Activated CD8-positive, alpha-beta memory T cell treated with anti-CD3 and anti-CD28 coated beads for 36 hours (primary cell): ENCODE measurements at places on chromosomes 5 and 9. TPM values are rescaled to one million over a fixed set of nuclear protein-coding genes. Genes with fewer than 3 reads are reported as not detected.

The PCDHGA2 gene
- total RNA-seq, result not detected

The SKP2 gene
- total RNA-seq, result 64.9 TPM

The SLC1A1 gene
- 0.13 TPM for total RNA-seq

The ORM2 gene
- not detected for total RNA-seq

The DRD1 gene
- not detected for total RNA-seq

The LCN1 gene
- not detected for total RNA-seq

The CDHR2 gene
- total RNA-seq, result 0.06 TPM

The ENC1 gene
- total RNA-seq, result 0.75 TPM

The UGT3A2 gene
- total RNA-seq, result not detected

The CNTNAP3 gene
- total RNA-seq, result not detected

The SPATA6L gene
- total RNA-seq, result 0.40 TPM

The TICAM2 gene
- 0.15 TPM for total RNA-seq

The B4GALT7 gene
- total RNA-seq, result 20.7 TPM

The CCL21 gene
- total RNA-seq, result not detected
